Tibial artery (tissue), 4 donors: ENCODE measurements at places on chromosomes 3 and 15.
A peak's percentile ranks its signal among the peaks of the same experiment; 100 is the strongest.

GRCh38 chr3:81249540-81250029 is 511.9 kb downstream of the GBE1 start:
- no peak overlapping the region for H3K4me3 ChIP-seq
- DNase-seq, result no peak
- peaks cover 12% of the 10 kb centered on the region for H3K4me1 ChIP-seq
- no peak overlapping the region for H3K27ac ChIP-seq

GRCh38 chr3:185948292-185948691 is 10.5 kb upstream of the TRA2B start:
- no peak overlapping the region for H3K4me3 ChIP-seq
- H3K36me3 ChIP-seq, result no peaks in the 10 kb centered on the region

- DNase-seq, result no peak
- peaks cover 23% of the 10 kb centered on the region for H3K4me1 ChIP-seq
- no peaks in the 10 kb centered on the region for H3K36me3 ChIP-seq
- no peak overlapping the region for H3K4me3 ChIP-seq
- no peaks in the 10 kb centered on the region for H3K27me3 ChIP-seq
Observed at GRCh38 chr3:172218350-172219323, 179.3 kb downstream of the FNDC3B start.

DNA sequence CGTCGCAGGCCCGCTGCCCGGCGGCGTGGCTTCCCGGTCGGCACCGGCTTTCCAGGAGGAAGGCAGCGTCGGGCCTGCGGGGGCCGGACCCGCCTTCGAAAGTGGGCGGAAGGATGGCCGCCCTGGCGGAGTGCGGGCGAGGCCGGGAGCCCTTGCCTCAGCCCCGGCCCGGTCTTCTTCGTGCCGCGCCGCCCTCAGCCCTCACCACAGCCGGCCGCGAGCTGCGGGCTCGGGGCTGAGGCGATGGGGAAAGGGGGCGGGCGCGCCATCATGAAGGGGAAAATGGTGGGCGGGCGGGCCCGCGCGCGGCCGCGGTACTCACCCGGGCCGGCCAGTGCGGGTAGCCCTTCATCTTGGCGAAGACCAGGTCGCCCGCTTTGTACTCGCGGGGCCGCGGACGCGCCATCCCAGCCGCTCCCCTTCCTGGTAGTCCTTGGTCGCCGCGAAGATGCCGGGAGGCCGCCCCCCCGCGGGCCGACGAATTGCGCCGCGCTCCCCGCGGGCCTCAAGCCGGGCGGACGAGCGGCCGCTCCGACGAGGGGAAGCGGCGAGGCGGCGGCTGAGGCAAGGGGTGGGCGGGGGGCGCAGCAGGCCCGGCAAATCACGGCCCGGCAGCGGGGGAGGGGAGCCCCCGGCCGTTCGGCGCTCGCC is 489 bp downstream of the HDGFL3 start:
- peak; percentile 25 for DNase-seq
- no peaks in the 10 kb centered on the region for H3K36me3 ChIP-seq
- no peaks in the 10 kb centered on the region for H3K27me3 ChIP-seq

GRCh38 chr3:16583551-16583950 is 21.7 kb downstream of the DAZL start:
- no peaks in the 10 kb centered on the region for H3K27me3 ChIP-seq
- no peak overlapping the region for H3K4me3 ChIP-seq
- H3K27ac ChIP-seq, result no peak overlapping the region
- no peaks in the 10 kb centered on the region for H3K36me3 ChIP-seq

DNA sequence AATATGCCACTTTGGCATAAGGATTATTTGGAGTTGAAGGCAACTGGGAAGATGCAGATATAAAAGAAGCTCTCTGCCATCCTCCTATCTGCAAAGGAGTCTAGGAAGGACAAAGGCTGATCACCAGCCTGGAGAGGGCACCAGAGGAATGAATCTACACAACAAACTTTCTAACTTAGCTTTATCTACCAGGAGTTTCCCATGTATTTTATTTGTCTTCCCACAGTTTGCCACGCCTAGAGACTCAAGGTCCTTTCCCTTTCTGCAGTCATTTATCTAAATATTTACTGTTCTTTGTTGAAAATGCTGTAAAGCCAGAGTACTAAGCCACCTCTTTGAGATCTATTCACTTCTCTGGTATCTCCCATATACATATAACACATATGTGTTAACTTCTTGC is 32.2 kb downstream of the GPR176 start:
- H3K27ac ChIP-seq, result no peak overlapping the region
- peak; percentile 41 for DNase-seq
- H3K4me1 ChIP-seq, result no peaks in the 10 kb centered on the region
- H3K36me3 ChIP-seq, result no peaks in the 10 kb centered on the region
- no peak overlapping the region for H3K4me3 ChIP-seq

DNA sequence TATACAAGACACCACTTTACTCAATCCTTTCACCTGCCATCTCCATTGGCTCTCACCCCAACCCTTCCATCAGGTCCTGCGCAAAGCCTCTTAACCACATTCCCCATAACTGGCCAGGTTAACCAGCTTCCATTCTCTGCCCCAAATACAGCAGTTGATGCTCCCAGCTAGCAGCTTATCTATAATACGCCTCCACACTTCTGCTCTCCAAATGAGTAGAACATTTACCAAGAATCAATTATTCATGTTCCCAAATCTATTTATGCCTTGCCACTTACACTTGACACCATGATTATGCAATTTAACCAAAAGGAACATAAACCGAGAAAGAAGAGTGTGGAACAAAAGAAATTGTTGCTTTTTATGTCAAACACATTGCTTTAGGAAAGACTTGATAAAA is 103.7 kb upstream of the TPM1 start:
- no peaks in the 10 kb centered on the region for H3K36me3 ChIP-seq
- H3K27ac ChIP-seq, result peak overlapping the region; percentile 65
- peaks cover 41% of the 10 kb centered on the region for H3K4me1 ChIP-seq
- no peak for DNase-seq
